Gastrocnemius medialis (tissue), 4 donors: ENCODE measurements at places on chromosomes 11 and 22.

DNA sequence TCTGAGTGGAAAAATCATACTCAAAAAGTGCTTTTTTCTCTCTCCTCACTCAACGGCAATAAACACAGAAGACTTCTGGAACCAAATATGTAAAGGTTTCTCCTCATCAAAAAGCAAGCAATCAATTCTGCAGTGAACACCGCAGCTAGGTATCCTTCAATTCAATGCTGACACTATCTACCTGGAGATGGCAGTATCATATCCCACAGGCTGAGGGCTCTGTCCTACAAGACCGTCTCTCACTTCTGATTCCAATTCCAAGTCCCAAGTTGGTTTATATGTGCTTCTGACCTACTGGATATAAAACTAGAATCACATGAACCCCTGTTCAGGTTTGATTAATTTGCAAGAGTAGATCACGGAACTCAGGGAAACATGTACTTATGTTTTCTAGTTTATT lies 59.7 kb upstream of the LUZP2 start:
- DNase-seq, result no peak

- DNase-seq, result peak; percentile 33
Observed at GRCh38 chr22:26658671-26659478, 1.5 kb downstream of the MIAT start.

GRCh38 chr11:19814421-19814820 lies 101.8 kb downstream of the NAV2 start:
- no peak for DNase-seq

DNA sequence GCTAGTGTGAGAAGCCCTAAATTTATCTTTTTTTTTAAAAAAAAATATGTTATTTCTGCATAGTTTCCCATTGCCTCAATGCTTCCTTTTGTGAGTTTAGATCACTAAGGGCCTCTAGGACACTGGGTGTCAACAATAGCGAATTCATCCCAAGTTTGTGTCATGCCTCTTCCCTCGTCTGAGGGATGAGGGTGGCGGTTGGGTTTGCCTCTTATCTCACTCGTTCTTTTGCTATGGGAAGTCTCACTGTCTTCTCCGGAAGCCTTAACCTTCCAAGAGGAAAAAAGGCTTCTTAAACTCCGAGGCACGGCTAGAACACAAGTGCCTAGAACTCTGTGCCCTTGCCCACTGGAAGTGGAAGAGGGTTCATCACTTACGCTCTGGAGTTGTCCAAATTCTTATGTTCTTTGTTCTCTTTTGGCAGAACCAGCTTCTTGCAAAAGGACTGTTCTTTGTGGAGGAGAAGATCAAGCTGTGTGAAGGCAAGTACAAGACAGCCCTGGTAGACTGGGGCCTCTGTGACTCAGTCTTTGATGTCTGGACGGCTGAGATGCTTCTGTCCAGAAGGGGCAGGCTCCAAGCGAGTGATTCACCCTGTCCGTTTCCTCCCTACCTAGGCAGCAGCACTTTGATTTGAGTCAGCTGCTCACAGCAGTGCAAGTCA lies 78.5 kb downstream of the TRAF6 start:
- DNase-seq, result no peak

DNA sequence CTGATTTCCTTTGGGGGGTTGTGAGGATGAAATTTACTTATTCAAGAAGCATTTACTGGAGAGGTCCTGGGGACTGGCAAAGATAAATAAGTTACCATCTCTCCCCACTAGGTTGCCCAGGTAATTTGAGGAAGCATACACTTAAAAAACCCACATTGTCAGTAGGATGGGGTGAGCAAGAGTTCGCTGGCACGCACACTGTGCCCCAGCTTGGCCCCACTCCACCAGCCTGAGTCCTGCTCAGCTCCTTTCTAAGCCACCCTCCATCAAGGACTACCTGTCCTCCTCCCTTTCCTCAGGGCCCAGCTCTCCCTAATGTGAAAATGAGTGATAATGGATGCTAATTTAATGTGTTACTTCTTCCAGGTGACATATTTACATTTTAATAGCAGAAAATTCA lies 216.5 kb upstream of the PLET1 start:
- DNase-seq, result no peak

- DNase-seq, result no peak
Observed at GRCh38 chr11:92199991-92200390, 24.6 kb upstream of the FAT3 start.

DNA sequence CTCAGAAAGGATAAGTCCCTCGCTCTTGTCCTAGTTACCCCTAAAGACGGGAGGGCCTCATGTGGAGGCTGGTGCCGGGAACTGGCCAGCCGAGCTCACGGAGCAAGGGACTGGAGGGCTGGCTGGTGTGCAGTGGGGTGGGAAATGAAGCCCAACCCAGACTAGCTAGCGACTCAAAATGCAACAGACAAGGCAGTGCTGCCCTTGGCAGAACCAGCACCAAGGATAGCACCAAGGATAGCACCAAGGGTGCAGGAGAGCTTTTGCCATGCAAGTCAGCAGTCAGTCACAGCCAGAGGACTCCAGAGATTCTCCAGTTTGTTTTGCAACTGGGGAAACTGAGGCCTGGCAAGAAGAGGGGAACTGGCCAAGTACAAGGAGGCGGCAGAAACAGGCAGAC lies 6.5 kb upstream of the BATF2 start:
- DNase-seq, result no peak

DNA sequence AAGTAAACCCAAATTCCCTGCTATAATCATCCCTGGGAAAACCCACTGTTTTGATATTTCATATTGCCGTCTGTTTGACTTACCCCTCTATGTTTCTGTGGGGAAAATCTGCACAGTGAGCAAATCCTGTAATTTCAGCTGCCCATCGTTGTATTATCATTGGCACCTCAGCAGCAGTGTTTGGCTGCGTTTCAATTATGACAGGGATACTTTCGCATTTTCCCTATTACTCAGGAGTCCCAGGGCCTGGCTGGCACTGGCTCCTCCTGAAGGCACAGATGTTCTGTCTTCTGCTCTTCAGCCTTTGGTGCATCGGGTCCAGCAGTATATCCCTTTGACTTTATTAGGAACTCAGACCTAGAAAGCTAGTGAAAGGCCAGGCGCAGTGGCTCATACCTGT lies 12.2 kb upstream of the MMP12 start:
- no peak for DNase-seq

DNA sequence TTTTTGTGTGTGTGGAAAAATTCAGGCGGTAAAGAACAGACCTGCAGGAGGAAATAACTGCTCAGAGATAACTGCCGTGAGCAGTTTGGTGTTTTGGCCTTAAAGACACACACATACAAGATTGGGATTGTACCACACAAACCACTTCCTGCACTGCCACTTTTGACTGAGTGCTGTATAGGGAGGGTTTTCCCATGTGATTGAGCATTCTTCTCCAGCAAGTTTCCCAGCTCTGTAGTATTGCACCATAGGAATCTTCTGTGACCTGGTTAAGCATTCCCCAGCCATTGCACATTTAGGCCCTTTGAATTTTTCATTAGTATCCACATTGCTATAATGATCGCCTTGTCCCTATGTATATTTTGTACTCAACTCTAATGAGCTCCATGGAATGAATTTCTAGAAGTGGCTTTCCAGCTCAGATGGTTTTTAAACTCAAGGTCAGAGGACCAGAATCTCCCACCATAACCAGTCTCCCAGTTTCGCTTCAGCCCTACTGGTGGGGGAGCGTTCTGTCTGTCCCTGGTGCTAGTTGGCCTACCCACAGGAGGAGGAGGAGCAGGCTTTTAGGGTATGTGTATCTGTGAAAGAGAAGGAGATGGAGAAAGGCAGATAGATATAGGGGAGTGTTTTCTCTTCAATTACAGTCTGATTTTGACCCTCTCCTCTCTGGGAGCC lies 9.3 kb downstream of the CD82 start:
- DNase-seq, result no peak

DNA sequence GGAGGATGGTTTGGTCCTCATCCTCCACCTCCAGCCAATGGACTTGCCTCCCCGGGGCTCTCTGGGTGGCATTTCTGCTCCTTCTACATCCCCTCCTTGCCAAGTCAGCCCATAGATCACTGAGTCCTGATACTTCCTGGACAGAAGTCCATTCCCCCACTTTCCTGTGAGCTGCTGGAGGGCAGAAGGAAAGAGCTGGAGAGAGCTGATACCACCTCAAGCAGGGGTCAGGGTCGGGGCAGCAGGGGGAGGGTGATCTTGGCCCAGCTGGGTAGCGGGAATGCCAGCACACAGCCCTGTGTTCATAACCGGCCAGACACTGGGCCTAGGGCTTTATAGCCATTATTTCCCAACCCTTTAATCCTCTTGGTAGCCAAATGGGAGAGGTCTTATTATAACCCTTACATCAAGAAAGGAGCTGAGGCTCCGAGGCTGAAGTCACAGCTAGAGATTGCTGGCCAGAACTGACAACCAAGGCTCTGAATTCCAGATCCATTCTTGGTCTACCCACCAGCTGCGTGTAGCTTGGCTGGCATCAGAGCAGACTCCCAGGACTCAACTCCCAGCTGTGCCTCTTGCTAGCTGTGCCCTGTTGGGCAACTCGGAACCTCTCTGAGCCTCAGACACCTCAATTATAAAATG lies 39.9 kb downstream of the CD6 start:
- DNase-seq, result no peak

GRCh38 chr11:971731-972365 lies 46.2 kb downstream of the AP2A2 start:
- no peak for DNase-seq

DNA sequence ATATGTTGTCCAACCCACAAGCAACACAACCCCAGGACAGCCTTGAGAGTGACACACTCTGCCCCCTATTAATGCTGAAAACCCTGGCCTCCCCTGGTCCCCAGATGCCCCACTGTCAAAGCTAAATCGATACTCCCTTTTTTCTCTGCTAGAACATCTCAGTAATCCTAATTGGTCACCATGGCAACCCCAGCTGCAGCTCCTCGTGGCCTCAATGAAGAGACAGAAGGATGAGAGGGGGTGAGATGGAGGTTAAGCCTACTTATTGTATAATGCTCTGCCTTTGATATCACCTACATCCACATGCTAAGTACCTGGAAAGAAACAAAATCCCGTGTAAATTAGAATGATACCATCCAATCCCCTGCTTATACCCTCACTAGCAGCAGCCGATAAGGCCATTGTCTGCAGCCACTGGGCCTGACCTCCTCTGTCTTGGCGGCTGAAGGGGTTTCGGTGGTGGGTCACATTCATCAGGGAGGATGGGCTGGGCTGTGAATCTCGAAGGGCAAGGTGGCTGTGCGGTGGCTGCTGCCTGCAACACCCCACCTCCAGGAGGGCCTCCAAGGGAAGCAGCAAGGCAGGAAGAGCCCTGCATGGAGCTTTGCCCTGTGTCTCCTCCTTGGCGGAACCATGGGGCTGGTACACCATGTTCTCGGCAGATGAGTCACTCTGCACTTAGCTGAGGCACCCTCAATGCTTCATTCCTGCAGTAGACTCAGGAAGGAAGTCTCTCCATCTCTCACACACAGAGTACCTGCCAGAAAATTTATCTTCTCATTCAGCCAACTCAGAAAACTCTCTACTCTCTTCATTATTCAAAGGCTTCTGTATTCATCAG lies 399.5 kb downstream of the BUD13 start:
- no peak for DNase-seq

DNA sequence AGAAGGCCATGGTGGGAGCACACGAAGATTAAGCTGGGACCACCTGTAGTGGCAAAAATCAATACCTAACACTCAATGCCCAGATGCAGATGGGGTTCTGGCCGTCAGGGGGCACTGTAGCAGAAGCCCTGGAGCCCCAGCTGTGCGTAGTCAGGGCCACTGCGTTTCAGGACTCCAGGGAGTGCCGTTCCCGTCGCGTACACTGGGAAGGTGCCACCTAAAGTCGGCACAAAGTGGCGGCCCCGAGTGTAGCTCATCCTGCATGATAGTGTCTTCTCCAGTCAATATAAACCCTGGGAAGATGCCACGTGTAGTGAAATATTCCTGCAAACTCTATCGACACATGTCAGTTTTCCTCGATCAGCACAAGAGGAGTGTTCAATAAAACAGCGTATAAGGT lies 123.8 kb upstream of the NTM start:
- no peak for DNase-seq

- DNase-seq, result peak; percentile 39
Observed at GRCh38 chr22:40058265-40058664, 63.5 kb downstream of the FAM83F start.

- no peak for DNase-seq
Observed at GRCh38 chr22:28801845-28802594, 1.7 kb upstream of the XBP1 start.

DNA sequence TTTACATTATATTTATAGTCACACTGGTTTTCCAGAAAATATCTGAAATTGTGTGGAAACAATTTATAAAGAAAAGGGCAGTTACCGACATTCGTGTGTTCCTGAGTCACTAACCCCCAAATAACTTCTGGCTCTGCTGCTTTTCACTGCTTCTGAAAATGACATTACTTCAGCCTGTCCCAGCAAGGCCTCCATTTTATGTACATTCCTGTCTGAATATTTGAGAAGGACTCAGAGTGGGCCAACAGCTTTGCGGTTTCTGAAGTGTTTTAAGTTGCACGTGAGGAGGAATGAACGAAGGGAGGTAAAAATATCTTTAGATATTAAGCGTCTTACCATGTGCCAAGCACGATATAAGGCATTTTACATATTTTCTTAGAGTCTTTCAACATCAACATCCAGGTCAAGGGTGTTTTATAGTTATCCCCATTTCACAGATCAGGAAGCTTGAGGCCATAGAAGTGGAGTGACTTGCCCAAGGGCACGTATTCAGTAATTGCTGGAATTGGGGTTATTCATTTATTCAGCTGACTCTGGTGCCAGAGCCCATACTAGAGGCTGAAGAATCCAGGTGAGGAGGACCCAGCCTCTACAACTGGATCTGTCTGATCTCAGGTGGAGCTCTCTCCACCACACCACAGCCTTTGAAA lies 30.8 kb upstream of the WNT11 start:
- no peak for DNase-seq

GRCh38 chr11:131371791-131372104 lies 1.3 kb downstream of the NTM start:
- no peak for DNase-seq

DNA sequence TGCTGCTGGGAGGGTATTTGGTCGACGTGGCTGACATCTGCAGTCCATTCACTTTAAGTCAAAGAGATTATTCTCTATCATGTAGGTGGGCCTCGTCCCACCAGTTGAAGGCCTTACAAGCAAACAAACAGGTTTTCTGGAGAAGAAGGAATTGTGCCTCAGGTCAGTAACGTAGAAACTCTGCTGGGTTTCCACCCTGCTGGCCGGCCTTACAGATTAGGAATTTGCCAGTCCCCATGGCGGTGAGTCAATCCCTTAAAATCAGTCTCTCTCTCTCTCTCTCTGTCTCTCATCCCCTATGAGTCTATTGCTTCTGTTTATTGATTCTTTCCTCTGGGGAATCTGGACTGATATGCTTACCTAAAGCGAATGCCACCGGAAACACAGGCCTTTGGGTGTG lies 75.4 kb upstream of the FGF3 start:
- DNase-seq, result no peak

DNA sequence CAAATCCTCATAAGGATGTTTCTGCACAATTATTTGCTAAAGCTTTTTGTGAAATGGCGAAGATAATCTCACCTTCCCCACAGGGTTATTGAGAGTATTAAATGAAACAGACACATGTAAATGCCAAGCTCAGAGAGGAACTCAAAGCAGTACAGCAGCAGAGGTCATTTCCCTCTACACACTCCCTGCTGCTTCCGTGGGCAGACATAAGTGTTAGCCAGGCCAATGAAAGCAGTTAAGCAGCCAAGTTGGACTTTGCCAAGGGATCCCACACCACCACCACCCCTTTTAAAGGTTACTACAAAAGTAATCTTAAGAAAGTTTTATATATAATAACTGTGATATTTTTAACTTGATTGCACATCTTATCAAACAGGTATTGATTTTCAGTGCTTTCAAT lies 4.0 kb upstream of the FAM111A start:
- DNase-seq, result no peak

GRCh38 chr11:96114178-96115064 lies 190.5 kb upstream of the MTMR2 start:
- no peak for DNase-seq

- DNase-seq, result no peak
Observed at GRCh38 chr11:76856571-76856970, 4.1 kb upstream of the ACER3 start.
